ENCODE measurements at places on chromosomes 3 and 15. TPM values are rescaled to one million over a fixed set of nuclear protein-coding genes. Genes with fewer than 3 reads are reported as not detected.

The TMEM40 gene
- not detected for total RNA-seq

The LMOD3 gene
- total RNA-seq = 0.09 TPM

The INKA1 gene
- total RNA-seq = 6.3 TPM

GRCh38 chr3:114789803-114790202 is 357.3 kb downstream of the ZBTB20 start:
- DNase-seq = no peak

DNA sequence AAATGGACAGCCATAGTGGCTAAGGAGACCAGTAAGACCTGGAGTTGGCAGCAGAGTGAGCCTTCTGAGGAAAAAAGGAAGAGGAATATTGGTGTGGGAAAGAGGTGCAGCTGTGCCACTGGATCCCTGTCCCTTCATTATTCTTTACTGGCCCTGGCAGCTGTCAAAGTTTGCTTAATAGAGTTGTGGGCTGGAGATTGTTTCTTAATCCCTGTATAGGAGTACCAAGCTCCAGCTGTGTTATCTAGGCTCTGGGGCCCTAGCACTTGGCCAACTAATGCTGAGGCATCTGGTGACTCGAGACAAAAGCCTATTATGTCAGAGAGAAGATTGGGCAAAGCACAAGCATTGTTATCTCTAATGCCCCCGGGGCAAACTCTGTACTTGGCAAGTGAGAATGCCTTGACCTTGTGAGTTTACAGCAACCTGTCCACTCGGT is 61.4 kb downstream of the ZNF609 start:
- DNase-seq = no peak

DNA sequence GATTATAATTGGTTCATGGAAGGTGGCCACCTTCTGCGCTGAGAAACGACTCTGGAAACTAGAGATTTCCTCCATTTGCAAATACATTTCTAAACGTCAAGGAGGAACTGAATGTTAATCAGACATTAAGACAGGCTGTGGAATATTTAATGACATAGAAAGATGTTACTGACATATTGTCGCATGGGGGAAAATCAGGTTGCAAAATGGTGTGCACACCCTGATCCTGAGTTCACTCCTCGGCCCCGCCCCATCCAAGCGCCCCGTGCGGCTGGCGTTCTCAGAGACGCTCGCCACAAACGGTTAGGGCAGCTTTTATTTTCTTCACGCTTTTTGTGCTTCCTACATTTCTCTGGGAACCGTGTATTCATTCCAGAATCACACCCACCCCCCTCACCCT is 10.7 kb downstream of the H1-8 start:
- no peak for DNase-seq

DNA sequence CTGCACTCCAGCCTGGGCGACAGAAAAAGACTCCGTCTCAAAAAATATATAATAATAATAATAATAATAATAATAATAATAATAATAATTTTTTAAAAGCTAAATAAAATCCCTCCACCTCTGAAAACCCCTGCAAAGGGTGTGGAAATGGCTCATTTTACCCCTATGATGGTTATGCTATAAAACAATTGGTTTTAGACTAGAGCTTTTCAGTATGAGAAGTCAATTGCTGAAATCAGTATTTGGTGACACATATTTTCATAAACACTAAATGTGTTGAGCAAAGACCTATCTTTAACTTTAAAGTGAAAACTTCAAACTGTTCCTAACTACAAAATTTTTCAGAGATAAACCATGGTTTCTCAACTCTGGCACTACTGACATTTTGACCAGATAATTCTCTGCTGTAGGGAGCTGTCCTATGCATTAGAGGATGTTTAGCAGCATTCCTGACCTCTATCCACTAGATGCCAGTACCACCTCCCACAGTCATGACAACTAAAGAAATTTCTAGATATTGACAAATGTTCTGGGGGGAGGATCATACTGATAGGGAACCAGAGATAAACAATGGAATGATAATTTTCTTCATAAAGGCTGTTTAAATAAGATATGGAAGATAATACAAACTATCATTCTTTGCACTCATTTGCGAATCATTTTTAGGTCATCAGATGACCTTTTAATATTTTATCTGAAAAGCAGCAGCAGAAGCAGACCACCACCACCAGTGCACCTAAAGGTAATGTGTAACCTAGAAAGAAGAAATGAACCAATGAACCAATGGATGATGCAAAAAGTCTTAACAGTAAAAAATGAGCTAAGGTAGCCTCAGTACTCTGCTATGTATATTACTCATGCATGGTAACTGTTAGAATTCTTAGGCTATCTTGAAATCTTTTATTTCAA is 13.8 kb downstream of the PTPN9 start:
- no peak for DNase-seq

GRCh38 chr3:47337656-47338055 is 43.2 kb upstream of the PTPN23 start:
- no peak for DNase-seq

GRCh38 chr3:42490243-42490642 is 12.2 kb upstream of the VIPR1 start:
- DNase-seq = no peak

- no peak for DNase-seq
Measured at GRCh38 chr3:133136114-133137041, 98.2 kb downstream of the TMEM108 start.

- no peak for DNase-seq
Measured at GRCh38 chr15:38611228-38611627, 46.6 kb upstream of the RASGRP1 start.
